Glomerular endothelial cell (primary cell): ENCODE measurements at places on chromosomes 13 and 19. TPM values are rescaled to one million over a fixed set of nuclear protein-coding genes. Genes with fewer than 3 reads are reported as not detected.

DENND1C gene
- 0.10 TPM in 1 of 2 replicates, not detected in the other for total RNA-seq

CAPN12 gene
- total RNA-seq: 0.34 and 0.93 TPM in 2 replicates

GPR18 gene
- not detected in 2 replicates for total RNA-seq

KLK10 gene
- total RNA-seq: not detected in 2 replicates

PNMA8A gene
- 0.53 and 3.3 TPM in 2 replicates for total RNA-seq

ZNF763 gene
- 2.3 and 6.7 TPM in 2 replicates for total RNA-seq

CDC42EP5 gene
- total RNA-seq: 172 and 177 TPM in 2 replicates

KIR3DL2 gene
- not detected in 2 replicates for total RNA-seq

PCDH20 gene
- total RNA-seq: 0.10 TPM in 1 of 2 replicates, not detected in the other

CEBPA gene
- 0.10 and 0.47 TPM in 2 replicates for total RNA-seq

ZNF574 gene
- total RNA-seq: 16.2 and 20.4 TPM in 2 replicates

MAG gene
- total RNA-seq: 0.68 TPM in 1 of 2 replicates, not detected in the other

ABCA7 gene
- 11.8 and 13.3 TPM in 2 replicates for total RNA-seq

FAM124A gene
- 10.1 and 16.7 TPM in 2 replicates for total RNA-seq

RFPL4AL1 gene
- total RNA-seq: not detected in 2 replicates

RAB3D gene
- 53.6 and 56.6 TPM in 2 replicates for total RNA-seq

ZNF723 gene
- not detected in 2 replicates for total RNA-seq

SHISA2 gene
- 15.5 and 48.6 TPM in 2 replicates for total RNA-seq

ZNF726 gene
- total RNA-seq: 0.76 and 0.92 TPM in 2 replicates

ISOC2 gene
- 52.1 and 73.1 TPM in 2 replicates for total RNA-seq

RASA3 gene
- total RNA-seq: 53.5 and 73.2 TPM in 2 replicates

ATP12A gene
- total RNA-seq: not detected in 2 replicates

JAK3 gene
- total RNA-seq: 12.1 and 25.9 TPM in 2 replicates

ATXN8OS gene
- not detected in 2 replicates for total RNA-seq

ETV2 gene
- total RNA-seq: 0.70 and 2.3 TPM in 2 replicates

AKAP8L gene
- total RNA-seq: 67.7 and 106 TPM in 2 replicates

ICAM3 gene
- total RNA-seq: 9.3 and 11.3 TPM in 2 replicates

CRLF1 gene
- 1.8 TPM in 1 of 2 replicates, not detected in the other for total RNA-seq

PSG7 gene
- not detected in 2 replicates for total RNA-seq

CD79A gene
- 0.47 TPM in 1 of 2 replicates, not detected in the other for total RNA-seq

PCDH9 gene
- 5.3 and 7.3 TPM in 2 replicates for total RNA-seq

DIAPH3 gene
- 8.8 and 14.7 TPM in 2 replicates for total RNA-seq

TMEM255B gene
- 64.3 and 79.0 TPM in 2 replicates for total RNA-seq

OR10H1 gene
- not detected in 2 replicates for total RNA-seq

TSHZ3 gene
- total RNA-seq: 5.9 and 11.1 TPM in 2 replicates

EDNRB gene
- 18.8 and 25.6 TPM in 2 replicates for total RNA-seq

ZC3H4 gene
- total RNA-seq: 24.1 and 35.4 TPM in 2 replicates

ZNF575 gene
- total RNA-seq: not detected in 2 replicates

TMEM190 gene
- not detected in 2 replicates for total RNA-seq

ADGRE1 gene
- total RNA-seq: not detected in 2 replicates

CCL25 gene
- total RNA-seq: not detected in 2 replicates

CRB3 gene
- 0.34 TPM in 1 of 2 replicates, not detected in the other for total RNA-seq

LGALS7B gene
- total RNA-seq: not detected in 2 replicates

LILRA5 gene
- total RNA-seq: not detected in 2 replicates

SULT2B1 gene
- total RNA-seq: 0.19 TPM in 1 of 2 replicates, not detected in the other

NLRP12 gene
- 1.1 and 2.6 TPM in 2 replicates for total RNA-seq

CASP14 gene
- total RNA-seq: not detected in 2 replicates

PSG1 gene
- total RNA-seq: 1.6 and 2.0 TPM in 2 replicates

SAFB2 gene
- 25.7 and 30.9 TPM in 2 replicates for total RNA-seq

ATP13A1 gene
- total RNA-seq: 191 and 275 TPM in 2 replicates

LENG1 gene
- 7.5 and 8.0 TPM in 2 replicates for total RNA-seq

TNFSF9 gene
- total RNA-seq: 8.2 and 12.1 TPM in 2 replicates

NPAS1 gene
- 0.05 and 2.5 TPM in 2 replicates for total RNA-seq
